ENCODE measurements at places on chromosomes 6 and 20.

DNA sequence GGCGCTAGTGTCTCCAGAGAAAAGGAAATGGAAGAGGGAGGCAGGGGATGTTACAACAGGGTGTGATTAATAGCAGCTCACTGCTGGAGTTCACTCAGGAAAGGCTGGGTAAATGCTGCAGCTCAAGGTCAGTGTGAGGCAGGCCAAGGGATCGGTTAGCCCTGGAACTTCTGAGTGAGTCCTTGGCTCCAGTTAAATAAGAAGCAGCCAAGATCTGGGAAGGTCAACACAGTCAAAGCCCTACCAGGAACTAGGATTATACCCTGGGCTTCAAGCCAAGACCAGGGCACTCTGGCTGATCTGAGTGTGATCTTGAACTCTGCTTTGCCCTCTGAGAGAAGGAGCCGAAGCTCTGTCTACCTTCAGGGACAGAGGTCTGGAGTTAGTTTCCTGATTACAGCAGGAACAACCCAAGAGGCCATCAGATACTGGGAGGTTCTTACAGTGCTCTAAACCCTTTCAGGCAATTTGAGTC lies 44.3 kb downstream of the TPD52L1 start:
- no peak for DNase-seq

DNA sequence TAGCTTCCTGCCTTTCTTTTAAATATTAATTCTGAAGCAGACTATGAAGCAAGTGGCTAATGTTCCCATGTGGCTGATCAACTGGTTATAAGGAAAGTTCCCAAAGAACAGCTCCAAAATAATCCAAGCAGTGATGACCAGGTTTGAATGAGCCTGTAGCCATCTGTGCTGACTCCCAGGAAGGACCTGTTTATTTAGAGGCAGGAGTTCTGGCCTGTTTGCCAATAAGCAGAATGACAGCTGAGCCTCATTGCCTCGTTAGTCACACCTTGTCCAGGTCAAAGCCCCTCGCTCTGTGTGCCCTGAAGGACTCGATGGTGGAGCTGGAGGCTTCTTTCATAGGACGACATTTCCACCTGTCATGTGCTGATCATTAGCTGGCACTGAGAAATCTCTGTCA lies 97.4 kb downstream of the TMEM170B start:
- no peak for DNase-seq

DNA sequence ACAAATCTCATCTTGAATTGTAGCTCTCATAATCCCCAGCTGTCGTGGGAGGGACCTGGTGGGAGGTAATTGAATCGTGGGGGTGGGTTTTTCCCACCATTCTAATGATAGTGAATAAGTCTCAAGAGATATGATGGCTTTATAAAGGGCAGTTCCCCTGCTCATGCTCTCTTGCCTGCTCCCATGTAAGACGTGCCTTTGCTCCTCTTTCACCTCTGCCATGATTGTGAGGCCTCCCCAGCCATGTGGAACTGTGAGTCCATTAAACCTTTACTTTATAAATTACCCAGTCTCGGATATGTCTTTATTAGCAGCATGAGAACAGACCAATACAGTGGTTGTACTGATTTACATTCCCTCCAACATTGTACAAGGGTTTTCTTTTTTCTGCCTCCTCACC lies 69.7 kb downstream of the SUN5 start:
- no peak for DNase-seq

GRCh38 chr20:58877976-58878360 lies 25.5 kb downstream of the GNAS start:
- DNase-seq, result peak; percentile 19

DNA sequence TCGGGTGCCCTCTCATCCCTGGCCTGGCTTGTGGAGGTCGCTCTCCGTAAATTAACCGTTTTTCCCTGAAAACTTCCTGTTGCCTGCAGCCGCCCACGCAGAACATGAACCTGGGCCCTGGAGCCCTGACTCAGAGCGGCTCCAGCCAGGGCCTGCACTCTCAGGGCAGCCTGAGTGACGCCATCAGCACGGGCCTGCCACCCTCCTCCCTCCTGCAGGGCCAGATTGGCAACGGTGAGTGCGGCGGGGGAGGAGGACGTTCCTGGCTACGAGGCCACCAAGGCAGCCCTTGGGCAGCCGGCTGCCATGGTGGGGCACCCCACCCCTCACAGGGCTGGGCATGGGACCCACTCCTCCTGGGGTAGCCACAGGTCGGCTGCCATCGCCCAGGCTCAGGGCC lies 17.8 kb downstream of the SS18L1 start:
- DNase-seq, result no peak

GRCh38 chr6:112288475-112288874 lies 34.1 kb upstream of the LAMA4 start:
- no peak for DNase-seq

GRCh38 chr20:40575851-40576250 lies 113.2 kb downstream of the MAFB start:
- no peak for DNase-seq

DNA sequence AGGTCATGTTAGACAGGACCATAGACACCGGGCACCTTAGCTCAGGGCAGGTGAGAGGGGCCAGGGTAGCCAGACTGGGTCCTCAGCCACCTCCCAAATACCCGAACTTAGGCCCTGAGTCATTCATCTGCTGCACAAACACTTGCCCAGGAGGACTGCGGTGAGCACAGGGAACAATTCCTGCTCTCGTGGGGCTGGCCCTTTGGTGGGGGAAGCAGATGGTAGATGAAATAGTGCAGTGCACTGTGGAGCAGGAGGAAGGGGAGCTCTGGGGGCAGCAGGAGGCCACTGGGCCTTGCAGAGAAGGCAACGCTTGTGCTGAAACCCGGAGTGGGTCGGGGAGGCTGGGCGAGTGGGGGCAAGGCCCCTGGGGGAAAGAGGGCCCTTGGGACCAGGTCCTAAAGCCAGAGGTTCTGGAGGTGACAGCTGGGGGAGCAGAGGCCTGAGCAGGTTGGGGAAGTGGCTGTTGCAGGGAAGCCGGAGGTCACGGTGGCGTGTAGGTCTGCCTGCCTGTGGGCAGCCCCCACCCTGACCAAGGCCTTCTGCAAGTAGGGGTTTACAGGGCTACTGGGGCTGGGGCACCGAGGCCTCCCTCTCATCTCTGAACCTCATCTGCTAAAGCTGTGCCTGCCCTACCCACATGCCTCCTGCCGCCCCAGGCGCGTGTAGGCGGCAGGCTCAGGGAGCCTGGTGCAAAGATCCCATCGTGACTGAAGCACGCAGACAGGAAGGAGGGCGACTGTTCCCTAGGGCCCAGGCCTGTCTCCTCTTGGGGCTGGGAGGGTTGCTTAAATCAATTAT lies 4.7 kb upstream of the NPBWR2 start:
- no peak for DNase-seq

GRCh38 chr6:85346196-85346595 lies 103.7 kb upstream of the NT5E start:
- no peak for DNase-seq

DNA sequence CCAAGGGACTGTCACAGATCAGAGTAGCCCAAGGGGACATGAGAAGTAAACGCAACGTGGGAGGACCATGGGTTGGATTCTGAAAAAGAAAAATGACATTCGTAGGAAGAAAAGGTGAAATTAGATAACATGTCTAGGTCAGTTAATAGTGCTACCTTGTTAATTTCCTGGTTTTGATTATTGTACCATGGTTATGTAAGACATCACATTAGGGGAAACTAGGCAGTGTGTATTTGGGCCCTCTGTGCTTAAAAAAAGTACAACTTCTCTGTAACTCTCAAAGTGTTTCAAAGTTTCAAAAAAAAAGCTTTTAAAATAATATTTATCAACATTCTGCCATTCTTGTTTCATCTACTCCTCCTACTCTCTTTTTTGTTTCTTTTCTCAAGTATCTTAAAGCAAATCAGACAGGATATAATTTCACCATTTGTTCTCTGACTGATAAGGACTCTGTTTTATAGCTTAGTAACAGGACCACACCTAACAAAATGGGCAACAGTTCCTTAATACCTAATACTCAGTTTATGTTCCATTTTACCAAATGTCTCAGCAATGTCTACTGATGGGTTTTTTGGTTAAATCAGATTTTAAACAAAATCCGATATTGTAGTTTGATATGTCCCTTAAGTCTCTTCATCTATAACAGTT lies 97.1 kb upstream of the PLCB4 start:
- no peak for DNase-seq

DNA sequence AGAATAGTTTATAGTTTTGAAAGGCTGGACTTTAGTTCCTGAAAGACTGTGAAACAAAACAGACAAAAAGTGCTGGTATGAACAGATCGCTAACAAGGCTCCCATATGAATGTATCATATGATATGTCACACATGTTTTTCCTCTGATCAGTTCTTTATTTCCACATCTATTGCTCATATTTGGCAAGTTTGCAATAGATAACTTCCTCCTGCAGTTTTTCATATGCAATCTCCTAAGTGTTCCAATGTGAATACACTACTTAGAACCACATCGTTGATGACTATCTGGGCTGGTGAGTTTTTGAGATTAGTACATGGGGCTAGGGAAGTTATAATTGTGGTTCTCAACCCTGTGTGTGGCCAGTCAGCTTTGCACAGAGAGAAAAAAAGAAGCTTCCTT lies 23.1 kb downstream of the CRYBG1 start:
- DNase-seq, result no peak

All from CD4-positive, alpha-beta T cell treated with Interferon gamma for 1 hour (primary cell).